ENCODE measurements at places on chromosomes 3 and 15. TPM values are rescaled to one million over a fixed set of nuclear protein-coding genes. Genes with fewer than 3 reads are reported as not detected.

CACNA2D2 gene
- total RNA-seq: 0.58 TPM

STOML1 gene
- total RNA-seq: 17.9 TPM

ST8SIA2 gene
- total RNA-seq: not detected

KLHL40 gene
- total RNA-seq: not detected

RASGRP1 gene
- total RNA-seq: 47.6 TPM

GP5 gene
- total RNA-seq: 0.08 TPM

Data from activated T-cell treated with anti-CD3 and anti-CD28 coated beads, Interleukin-2, amount 50 U/mL, for 4 hours (primary cell).